ENCODE measurements at places on chromosomes 5 and 9.
A peak's percentile ranks its signal among the peaks of the same experiment; 100 is the strongest.

DNA sequence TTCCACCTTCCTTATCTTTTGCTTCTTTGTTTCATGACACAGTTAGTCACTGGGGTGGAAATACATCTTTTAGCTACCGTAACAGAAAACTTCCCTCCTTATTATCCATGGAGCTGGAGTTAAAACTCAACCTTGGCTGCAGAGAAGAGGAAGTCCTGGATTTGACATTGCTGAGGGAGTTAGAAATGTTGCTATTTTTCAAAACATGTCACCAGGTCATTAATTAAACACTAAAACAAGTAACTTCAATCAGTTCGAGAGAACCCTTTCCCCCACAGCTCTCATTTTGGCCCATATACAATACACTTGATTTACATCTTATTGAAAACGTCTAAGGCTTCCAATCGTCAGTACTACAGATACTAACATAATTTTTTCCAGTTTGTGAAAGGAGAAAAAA is 237.9 kb upstream of the CD180 start:
- DNase-seq, result no peak

GRCh38 chr5:86917117-86917579 is 299.4 kb downstream of the COX7C start:
- no peak for DNase-seq

GRCh38 chr5:150258130-150258529 is 31.4 kb downstream of the CAMK2A start:
- DNase-seq, result no peak

- DNase-seq, result no peak
These were observed 53.8 kb downstream of the CAST start for GRCh38 chr5:96716007-96716406.

- no peak for DNase-seq
These were observed 412.5 kb downstream of the ELAVL2 start for GRCh38 chr9:23413541-23413940.

DNA sequence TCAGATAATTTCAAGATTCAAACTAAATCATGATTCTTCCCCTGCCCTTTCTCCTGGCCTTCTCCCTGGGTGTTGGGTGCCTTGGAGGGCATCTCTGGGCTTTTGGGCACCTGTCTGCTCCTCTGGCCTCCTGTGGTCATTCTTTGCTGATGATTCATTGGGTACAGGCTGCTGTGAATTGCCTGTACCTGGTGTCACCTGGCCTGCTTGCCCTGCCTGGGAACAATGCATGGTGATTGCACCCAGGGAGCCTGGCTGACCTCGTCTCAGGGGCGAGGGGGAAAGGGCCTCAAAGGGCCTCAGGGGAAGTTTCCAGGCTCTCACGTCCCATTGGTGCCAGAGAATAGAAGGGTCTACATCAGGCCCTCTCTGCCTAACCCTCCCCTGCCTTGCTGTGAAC is 20.1 kb upstream of the CKMT2 start:
- DNase-seq, result no peak

DNA sequence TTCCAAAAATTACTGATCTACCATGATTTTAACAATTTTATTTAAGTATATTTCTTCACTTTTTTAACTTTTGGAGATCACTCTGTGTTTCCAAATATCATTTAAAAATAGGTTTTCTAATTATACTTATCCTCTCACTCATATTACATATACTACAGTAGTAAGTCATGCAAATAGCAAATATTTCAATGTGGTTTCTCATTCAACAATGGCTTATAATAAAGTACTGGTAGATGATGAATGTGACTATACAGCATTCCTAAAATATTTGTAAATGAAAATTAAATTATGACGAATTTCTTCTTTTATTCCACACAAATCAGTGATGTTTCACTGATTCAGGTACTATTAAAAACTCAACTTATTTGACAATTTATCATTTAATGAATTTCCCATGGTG is 176.3 kb upstream of the MEF2C start:
- DNase-seq, result no peak

GRCh38 chr9:83188277-83188676 is 125.3 kb upstream of the RASEF start:
- DNase-seq, result no peak

GRCh38 chr5:31033295-31033694 is 160.2 kb upstream of the CDH6 start:
- DNase-seq, result peak; percentile 82

GRCh38 chr5:40762705-40763104 is 6.9 kb upstream of the TTC33 start:
- peak; percentile 46 for DNase-seq

DNA sequence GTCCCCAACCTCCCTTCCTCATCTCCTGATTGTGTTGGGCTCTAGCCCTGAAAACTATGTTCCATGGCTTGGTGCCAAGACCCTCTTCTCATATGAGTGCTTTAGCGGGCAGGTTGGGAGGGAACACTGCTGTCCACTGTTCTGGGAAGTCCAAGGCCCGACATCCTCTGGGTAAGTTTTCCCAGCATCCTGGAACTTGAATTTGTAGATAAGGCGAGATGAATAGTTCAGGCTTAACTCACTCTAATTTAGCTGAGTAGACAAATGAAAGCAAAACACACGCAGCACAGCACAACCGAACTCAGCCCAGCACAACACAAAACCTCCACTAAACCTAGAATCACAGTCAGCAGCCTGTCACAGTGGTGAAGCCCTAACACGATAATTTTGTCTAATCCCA is 95.3 kb upstream of the SLC28A3 start:
- no peak for DNase-seq

DNA sequence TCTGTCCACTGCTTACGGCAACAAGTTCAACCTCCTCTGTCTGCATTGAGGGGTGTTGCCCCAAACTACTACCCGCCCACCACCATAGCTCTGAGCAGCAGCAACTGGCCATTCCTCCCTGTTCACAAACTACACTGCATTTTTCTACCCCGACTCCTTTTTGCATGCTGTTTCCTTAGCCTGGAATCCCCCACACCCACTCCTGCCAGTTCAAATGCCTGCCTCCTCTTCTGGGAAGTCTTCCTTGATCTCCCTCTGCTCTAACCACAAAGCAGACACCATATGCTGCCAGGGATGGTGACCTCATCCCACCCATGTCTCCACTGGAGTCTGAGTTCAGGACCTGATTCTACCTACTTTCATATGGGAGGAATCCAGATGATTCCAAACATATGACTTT is 13.3 kb downstream of the ALDH1B1 start:
- no peak for DNase-seq

DNA sequence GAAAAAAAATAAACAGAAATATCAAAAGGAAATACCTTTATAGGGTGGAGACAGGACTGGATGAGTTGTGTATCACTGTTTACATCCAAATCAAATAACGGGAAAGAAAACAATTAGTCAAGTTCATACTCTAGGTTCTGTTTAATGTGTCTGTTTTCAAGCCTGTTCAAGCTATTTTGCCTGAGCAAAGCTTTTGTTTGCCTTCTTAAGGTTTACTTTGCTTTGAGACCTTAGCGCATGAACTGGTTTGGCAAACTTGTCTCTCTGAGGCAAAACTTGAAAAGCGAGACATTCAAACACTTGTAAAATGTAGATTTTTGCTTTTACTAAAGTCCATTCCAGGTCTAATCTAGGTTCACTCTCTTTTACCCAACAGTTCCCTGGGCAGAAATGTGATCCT is 174.1 kb upstream of the RFX3 start:
- DNase-seq, result no peak

All from fibroblast of gingiva (primary cell).